Chondrocyte (in vitro differentiated cells): ENCODE measurements at places on chromosomes 6 and 20. TPM values are rescaled to one million over a fixed set of nuclear protein-coding genes. Genes with fewer than 3 reads are reported as not detected.
A peak's percentile ranks its signal among the peaks of the same experiment; 100 is the strongest.

DNA sequence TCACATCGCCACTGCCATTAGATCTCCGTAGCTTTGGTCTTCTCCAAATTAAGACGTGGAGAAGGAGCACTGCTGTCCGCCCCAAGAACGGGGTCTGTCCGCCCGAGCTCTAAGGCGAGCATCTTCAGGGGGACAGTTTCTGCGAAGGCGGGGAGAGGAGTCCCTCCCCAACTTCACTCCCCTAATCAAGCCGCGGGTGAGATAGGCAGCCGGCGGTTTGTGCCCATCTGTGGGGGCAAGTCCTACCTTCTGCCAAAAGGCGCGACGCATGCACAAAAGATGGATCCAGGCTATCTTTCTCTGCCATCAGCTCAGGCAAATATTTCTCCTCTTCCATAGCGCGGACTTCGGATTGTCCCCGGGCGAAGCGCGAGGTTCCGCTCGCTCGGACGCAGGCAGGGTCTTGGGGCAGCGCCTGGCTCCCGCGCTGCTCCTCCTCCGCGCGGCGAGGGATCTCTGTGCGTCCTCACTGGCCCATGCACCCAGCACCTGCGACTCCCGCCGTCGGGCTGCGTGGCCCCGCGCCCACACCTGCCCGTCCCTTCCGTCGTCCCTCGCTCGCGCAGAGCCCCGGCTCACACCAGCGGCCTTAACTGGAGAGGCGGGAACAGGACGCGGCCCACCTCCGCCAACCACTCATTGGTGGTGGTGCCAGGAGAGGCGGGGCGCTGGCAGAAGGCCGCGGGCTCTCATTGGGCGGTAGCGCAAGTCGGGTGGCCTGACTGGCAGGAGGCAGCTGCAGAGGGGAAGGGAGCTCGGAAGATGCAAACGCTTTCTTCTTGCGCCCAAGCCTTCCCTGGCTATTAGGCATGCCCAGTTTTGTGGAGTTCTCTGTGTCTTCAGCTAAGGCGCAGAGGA is at the start of gene KHDRBS2:
Gene KHDRBS2, minus strand, starts transcription at position 614 of the 858 bp plus-strand sequence.
- DNase-seq, result peak; percentile 87

DNA sequence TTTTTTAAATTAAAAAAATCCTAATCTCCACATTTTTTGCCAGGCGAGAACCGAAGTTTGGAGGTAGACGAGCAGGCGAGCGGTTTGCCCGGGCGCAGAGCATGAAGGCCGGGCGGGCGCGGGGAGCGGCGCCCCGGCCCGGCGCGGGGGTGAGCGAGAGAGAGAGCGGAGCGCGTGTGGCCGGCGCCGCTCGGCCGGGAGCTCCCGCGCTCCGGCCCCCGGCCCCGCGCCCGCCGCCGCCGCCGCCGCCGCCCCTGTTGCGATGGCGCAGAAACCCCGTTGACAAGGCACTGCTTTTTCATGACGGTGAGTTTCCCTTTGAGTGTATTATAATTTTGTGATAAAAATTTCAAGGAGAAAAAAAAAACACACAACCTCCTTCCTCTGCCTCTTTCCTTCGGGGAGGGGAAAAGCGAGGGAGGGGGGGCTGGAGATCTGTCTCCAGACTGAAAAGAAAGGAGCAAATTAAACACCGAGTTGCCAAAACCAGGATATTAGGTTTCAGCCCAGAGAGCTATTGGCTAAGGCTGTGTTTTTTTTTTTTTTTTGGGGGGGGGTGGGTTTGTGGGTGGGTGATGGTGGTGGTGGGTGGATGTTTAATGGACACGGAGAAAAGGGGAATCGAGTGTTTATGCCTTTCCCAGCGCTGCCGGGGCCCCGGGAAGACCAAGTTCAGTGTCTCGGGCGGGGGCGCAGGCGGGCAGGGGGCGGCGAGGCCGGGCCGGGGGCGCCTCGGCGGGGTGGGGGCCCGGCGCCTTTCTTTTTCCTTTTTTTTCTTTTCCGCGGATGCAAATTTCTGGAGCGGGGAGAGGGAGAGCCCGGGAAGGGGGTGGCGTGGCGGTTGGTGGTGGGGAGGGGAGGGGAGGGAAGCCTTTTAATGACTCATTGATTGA is at the start of gene BICRAL:
Gene BICRAL, plus strand, starts transcription at position 257 of the 893 bp plus-strand sequence. CDS start 39,971 bp downstream, outside the sequence.
- DNase-seq, result no peak

GRCh38 chr6:124977067-124977908 is 15.1 kb downstream of the RNF217 start:
- DNase-seq, result no peak

Gene PROKR2
- total RNA-seq, result not detected in 3 replicates

DNA sequence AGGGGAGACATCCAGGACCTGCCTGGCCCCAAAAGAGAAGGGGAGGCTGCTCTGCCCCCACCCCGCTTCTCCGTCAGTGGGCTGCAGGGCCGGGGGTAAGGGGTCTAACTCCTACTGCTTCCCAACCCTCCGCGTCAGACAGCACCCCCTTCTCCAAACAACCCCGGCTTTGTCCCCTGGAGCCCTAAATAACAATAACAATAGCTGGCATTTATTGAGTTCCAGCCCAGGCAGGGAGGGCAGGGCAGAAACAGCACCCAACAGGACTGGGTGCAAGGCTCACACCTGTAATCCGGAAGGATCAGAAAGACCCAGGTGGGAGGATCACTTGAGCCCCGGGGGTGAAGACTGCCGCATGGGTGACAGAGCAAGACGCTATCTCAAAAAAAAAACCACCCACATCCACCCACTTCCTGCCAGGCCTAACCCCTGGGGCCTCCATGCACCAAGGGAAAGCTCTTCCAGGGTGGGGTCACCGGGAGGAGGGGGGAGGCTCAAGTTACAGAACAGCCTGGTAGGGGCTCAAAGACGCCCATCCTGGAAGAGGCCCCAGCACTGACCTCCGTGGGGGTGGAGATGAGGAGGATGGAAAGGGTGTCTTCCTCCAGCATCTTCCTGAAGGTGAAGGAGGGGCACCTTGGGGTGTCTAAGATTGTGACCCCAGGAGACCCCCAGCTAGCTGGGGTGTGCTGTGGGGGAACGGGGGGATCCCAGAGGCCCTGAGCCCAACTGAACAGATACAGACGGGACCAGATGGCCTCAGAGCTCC is 1.3 kb upstream of the FNDC11 start:
- DNase-seq, result no peak

- no peak for DNase-seq
Measured at GRCh38 chr20:61500791-61501321, 248.8 kb downstream of the CDH4 start.

GRCh38 chr6:125868252-125868651 is 77.5 kb downstream of the NCOA7 start:
- no peak for DNase-seq
